Fibroblast of skin of right quadriceps (primary cell): ENCODE measurements at places on chromosomes 11 and 22.

DNA sequence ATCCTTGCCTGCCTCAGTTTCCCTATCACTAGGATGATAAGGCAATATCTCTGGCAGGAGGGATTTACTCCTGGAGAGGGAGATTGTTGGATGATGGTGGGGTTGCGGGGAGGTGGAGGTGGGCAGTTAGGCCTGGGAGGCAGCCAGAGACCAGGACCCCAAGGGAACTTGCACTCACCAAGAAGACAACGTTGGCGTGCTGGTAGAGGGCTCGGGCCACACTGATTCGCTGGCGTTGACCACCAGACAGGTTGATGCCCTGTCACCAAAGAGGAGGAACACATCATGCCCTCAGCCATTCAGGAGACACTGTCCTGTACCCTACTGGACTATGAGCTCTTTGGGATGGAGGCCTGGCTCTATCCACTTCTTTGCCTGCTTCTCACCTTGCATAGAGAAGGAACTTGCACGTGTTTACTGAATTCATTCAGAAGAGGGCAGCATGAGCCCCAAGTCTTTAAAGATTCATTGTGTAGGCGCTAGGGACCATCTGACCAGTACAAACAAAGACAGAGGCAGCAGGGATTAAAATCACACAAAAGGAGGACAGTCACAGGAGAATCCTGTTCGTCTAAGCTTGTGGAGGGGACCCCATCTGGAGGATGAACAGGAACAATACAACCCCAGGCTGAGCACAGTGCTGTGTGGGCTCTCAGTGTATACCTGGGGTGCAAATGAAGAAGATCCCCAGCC lies 24.2 kb upstream of the KCNJ11 start:
- no peak for DNase-seq

GRCh38 chr11:128715691-128716561 lies 22.1 kb downstream of the FLI1 start:
- peak; percentile 74 for DNase-seq

GRCh38 chr11:36577859-36578258 lies 10.1 kb downstream of the RAG1 start:
- DNase-seq = peak; percentile 70

GRCh38 chr22:23068096-23068831 lies 2.1 kb upstream of the GNAZ start:
- DNase-seq = no peak

GRCh38 chr11:62958547-62959421 lies 26.0 kb downstream of the SLC22A6 start:
- peak; percentile 49 for DNase-seq

DNA sequence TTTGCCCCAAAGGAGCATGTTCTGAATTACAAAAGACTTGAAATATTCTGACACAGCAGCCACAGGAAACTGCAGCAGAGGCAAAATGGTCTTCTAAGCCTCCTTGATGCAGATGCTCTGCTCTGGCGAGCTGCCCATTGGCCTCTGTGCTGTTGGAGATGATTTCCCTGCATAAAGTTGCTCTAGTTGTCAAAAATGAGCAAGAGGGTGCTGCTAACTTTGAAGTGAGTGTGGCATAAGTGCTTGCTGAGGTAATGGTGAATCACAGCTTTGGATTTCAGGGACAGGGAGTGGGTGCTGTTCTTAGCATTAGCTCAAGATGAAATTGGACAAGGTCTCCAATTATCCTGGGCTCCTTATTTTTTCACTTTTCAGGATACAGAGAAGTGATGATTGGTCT lies 435.4 kb downstream of the TMEM135 start:
- DNase-seq = peak; percentile 95

DNA sequence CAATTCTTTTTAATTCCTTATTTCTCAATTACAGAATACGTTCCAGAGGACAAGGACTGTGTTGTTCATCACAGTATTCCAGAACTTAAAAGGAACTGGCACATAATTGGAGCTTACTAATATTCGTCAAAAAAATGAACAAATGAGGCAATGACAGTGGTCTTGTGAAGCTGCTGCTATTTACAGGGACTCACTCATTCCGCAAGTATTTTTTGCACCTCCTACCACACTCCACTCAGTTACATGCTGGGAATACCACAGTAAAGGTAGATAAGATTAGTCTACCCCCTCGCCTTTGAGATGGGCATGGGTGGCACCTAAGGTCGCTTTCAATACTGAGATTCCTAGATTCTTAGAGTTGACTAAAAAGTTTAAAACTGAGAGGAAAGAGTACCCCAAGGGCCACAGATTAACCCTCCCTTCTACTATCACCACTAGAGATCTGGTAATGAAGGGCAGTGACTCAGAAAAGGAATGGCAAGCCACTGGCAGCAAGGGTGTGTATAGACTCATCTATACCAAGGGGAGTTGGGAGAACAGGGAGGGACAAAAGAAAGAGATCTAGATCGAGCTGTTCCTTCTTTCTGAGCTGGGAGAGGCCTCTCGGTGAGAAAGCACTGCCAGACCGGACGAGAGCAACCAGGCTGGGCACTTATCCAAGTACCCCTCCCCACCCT lies 85.0 kb downstream of the RPL27A start:
- peak; percentile 68 for DNase-seq

DNA sequence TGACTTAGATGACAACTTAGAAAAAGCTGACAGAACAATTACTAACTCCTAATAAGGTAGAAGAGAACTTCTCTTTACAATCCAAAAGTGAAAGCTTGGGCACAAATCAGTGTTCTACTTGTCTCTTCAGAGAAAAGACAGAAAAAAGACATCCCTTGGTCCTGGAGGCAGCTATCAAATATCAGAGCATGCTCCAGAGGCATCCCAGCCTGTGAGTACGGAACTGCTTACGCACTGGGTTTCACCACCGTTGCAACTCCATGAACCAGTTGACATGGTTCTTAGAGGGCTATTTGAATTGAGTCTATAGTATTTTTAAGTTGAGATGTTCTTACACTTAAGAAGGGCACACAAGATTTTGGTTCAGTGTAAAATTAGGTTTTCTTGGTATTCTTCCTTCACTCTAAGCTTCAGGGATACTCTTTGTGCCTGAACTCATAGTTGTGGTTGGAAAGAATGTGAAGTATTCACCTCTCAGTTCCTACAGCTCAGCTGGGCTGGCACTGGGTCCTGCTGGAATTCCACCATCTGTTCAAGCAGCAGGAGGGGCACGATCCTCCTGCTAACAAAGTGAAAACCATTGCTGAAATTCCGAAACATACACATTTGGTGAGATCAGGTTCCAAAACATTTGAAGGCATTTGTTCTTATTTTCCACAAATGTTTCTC lies 6.3 kb downstream of the AKIP1 start:
- DNase-seq = peak; percentile 93

- no peak for DNase-seq
Observed at GRCh38 chr11:34300026-34300925, 57.5 kb downstream of the ABTB2 start.

DNA sequence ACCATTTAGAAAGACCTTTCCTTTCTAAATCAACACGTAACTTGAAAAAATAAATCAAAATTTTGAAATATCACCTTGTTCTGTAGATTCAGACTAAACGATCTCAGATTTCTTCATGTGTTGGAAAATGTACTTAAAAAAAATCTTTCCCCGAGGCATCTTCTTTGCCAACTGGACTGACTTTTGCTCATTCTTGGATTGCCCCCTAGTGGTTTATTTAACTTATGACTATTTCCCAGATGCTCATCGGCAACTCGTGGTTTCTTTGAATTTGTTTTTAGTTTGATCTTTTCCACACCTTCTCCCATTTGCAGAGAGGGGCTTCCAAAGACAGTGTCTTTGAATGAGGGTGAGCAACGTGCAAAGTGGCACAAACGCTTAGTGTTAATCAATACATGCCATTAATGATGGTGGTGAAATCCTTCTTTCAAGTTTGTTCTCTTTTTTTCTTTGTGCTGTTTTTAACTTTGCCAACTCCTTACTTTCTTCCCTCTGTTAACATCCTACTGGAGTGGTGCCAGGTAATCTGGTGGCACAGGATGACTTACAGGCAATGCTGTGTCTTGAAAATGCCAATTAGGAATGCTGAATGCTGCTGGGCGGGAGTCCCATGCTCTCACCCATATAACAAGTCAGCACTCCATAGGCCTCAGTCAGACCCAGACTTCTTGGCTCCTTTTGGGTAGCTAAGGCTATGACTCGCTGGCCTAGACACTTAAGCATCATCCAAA lies 18.3 kb downstream of the PRSS23 start:
- DNase-seq = peak; percentile 80

DNA sequence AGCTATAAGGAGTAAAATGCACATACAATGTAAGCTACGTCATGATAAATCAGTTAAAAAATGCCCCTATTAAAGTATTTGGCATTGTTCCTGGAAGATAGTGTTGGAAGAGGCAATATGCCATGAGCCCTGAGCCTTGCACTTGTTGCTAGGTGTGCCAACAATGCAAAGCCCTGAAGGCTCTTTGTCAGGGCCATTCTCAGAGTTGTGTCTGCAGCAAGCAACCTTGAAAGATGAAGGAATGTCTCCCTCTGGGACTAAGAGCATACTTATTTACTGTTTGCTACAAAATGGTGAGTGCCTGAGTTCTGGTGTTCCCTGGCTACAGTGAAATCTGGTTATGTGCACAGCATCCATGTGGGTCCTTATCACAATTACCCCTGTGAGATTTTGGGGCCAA lies 322.3 kb upstream of the FAT3 start:
- no peak for DNase-seq

DNA sequence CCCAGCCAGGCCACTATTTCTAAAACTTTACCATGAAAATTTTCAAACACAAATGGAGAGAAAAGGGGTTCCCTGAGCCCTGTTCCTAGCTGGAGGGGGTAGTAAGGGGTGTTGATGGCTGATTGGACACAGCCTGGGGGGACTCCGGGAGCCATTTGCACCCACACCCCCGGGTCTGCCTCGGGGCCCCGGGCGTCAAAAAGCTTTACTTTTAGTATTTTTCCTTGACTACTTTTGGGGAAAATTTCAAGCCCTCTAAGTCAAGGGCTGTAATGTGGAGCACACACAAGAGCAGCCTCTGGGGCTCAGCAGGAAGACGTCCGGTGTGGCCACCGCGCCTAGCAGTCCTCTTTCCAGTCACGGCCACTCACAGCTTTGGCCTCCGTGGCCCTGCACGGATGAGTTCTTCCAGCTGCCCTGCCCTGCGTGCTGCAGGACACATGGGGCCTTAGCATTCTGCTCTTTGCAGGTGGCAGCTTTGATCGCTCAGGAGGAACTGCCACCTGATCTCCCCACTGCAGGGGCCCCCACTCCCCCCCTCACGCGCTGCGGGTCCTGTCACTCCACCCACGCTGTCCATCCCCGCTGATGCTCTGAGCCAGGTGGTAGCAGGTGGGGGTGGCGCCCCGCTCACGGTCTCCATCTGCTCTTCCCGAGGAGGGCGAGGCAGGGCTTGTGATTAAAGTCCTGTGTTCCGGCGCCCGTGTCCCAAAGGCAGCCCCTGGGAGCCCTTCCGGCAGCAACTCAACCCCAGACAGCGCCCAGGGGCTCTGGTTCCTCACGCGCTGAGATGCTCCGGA lies 14.4 kb downstream of the RNH1 start:
- DNase-seq = no peak

GRCh38 chr11:67422891-67423290 lies 5.4 kb upstream of the RPS6KB2 start:
- DNase-seq = no peak

DNA sequence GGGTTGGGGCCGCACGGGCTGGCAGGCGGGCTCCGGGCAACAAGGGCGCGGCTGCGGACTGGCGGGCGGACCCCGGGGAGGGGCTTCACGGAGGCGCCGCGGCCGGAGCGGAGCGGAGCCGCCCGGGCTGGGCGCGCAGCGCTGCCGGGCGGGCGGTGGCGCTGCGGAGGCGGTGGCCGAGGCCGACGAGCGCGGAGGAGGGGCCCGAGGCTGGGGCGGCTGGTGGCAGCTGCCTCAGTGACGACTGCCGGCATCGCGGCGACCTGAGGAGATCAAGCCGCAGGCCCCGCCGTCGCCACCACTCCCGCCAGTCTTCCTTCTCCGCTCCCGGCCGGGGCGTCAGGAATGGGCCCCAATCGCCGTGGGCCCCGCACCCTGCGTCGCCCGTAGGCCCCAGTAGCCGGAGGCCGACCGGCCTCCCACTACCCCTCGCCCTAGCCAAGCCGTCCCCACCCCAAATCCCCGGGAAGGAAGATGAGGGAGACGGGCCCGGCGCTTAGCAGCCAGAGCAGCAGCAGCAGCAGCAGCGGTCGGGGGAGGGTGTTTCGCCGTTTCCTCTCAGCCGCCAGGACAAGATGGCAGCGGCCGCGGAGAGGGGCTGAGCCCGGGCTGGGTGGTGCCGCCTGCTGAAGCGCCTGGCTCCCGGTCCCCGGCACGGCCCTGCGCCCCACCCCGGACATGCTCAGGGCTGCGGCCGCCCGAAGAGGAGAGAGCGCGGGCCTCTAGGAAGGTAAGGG lies at the start of gene HIPK3:
Gene HIPK3, plus strand, starts transcription at position 222 of the 737 bp plus-strand sequence.
- DNase-seq = peak; percentile 83

- DNase-seq = no peak
Observed at GRCh38 chr11:8327761-8328192, 64.1 kb upstream of the LMO1 start.

- peak; percentile 80 for DNase-seq
Observed at GRCh38 chr22:50250555-50251476, at the start of gene HDAC10. Gene HDAC10 (minus strand): TSS chr22:50251265. CDS start chr22:50251032, 233 bp downstream.

DNA sequence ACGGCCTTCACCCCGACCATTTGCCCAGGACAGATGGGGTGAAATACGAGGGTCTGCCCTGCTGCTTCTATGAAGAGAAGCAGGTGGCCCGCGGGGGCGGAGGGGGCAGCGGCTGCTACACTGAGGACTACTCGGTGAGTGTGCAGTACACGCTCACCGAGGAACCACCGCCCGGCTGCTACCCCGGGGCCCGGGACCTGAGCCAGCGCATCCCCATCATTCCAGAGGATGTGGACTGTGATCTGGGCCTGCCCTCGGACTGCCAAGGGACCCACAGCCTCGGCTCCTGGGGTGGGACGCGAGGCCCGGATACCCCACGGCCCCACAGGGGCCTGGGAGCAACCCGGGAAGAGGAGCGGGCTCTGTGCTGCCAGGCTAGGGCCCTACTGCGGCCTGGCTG lies 11.2 kb downstream of the C22orf31 start:
- DNase-seq = no peak

- DNase-seq = no peak
Observed at GRCh38 chr22:27345691-27346090, 455.9 kb downstream of the MN1 start.

- peak; percentile 80 for DNase-seq
Observed at GRCh38 chr11:93895106-93895862, 44.9 kb upstream of the VSTM5 start.

GRCh38 chr11:111942829-111943228 lies 5.7 kb downstream of the DIXDC1 start:
- no peak for DNase-seq

DNA sequence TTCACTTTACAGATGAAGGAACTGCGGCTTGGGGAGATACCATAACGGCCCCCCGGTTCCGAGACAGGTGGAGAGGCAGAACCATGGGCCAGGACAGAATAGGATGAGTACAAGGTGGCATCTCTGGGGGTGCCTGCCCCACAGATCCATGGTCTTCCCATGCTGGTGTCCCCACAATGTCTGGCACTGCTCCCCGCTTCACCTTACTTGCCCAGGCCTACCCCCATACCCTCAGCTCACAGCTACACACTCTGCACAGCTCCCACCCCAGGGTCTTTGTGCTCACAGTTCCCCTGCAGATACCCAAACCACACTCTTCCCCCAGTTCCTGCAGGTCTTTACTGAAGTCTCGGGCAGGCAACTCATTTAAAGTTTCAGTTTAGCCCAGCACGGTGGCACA lies 11.4 kb upstream of the DGCR8 start:
- no peak for DNase-seq
